ENCODE measurements at places on chromosomes 12 and 14.

DNA sequence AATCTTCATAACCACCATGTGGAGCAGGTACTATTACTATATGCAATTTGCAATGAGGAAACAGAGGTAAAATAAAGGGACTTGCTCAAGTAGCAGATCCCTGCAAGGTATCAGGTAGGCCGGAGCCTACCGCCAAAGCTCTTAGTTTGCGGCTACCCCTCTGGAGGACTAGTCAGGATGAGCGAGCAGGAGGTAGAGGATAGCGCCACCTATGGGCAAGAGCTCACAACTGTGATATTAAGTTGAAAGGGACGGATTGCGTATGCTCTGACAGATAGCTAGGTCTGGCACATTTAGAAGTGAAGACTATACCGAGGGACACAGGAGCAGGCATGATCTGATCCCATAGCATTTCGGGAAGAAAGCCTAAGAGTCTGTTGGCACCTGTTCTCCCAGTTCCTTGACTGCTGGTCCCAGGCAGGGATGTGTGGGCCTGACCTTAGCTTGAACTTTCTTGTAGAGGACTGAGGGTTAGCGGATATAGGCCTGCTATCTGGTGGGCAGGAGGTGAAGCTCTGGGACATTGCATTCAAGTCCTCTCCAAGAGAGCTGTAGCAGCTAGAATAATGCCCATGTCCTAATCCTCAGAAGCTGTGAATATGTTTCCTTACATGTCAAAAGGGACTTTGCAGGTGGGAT is 48.0 kb downstream of the SLC17A8 start:
- peak; percentile 59 for DNase-seq

- DNase-seq = no peak
These were observed 43.5 kb upstream of the PTPRQ start for GRCh38 chr12:80400571-80400991.

DNA sequence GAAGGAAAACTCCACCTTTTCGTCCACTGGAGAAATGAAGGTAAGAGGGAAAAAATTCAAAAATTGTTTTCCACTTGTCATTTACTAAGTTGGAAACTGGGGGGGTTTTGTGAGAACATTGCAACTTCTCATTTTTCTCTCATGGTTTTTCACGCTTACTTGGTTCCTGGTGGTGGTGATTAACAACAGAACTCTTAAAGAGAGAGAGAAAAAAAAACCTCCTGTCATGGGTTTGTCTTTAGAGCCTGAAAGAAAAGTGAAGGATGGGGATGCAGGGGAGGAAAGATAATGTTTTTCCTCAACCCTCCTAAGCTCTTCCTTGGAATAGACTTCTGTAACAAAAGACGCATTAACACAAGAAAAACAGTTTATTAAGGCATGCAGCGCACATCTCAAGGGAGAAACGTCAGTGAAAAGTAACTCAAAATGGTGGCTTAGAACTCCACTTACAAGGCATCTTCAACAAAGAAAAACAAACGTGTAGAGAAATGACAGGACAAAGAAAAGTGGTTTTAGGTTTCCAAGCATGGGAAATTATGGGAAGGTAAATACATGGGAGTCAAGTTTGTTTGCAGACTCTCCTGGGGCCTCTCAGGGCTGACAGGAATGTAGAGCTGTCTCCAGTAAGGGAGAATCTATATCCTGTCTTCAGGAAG is 81.9 kb upstream of the ATF7IP start:
- DNase-seq = no peak

DNA sequence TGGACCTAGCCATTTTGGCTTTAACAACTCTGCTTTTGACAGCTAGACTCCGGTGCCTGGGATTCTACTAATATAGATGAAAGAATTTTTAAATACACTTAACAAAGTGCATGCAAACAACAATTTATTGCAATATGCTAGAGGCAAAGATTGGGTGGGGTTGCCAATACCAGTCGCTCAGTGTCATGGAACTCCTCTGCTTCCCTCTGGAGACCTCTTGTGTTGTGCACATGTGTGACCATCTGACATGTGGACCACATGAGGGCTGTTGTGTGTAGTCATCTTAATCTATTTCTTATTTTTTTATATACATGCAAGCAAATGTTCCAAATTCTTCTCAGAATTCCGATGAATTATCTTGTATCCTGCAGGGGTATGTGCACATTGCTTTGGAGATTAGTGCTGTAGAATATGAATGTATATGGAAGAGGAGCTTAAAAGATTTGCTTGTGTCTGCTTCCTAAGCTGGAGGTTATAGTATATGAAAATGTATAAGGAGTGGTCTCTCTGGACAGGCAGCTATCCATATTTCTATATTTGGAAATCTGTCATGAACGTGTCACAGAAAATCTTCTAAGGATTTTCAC is 24.2 kb upstream of the STXBP6 start:
- no peak for DNase-seq

DNA sequence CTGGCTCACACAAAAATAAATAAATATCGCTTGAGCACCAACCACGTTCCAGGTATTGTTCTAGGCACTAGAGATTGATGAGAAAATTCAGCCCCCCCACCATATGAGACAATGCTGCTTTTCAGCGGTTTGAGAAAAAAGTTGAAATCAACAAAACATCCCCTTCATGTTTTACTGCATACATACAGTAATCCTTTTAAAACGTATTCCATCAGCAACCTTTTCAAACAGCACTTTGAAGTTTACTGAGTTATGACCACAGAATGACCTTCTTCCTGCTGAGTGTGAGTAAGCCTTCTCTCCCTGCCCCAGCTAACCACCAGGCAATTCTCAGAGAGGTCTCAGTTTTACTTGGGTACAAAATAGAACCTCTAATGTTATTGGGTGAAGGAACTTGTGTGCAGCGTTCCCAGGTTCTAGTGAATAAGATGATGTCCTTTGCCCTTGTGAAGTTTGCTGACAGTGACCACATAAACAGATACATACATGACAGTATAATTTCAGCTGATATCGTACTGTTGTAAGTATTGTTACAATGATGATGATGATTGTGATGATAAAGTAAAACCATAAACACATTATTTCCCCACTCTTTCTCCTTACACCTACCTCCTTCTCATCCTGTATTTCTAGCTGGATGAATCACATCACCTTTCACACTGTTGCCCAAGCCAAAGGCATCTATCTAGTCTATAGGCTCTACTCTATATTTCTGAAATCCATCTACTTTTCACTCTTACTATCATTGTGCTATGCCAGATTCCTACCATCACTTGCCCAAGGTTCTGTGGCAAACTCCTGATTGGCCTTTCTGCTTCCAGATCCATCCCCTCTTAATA is 124.4 kb upstream of the KRR1 start:
- DNase-seq = no peak

DNA sequence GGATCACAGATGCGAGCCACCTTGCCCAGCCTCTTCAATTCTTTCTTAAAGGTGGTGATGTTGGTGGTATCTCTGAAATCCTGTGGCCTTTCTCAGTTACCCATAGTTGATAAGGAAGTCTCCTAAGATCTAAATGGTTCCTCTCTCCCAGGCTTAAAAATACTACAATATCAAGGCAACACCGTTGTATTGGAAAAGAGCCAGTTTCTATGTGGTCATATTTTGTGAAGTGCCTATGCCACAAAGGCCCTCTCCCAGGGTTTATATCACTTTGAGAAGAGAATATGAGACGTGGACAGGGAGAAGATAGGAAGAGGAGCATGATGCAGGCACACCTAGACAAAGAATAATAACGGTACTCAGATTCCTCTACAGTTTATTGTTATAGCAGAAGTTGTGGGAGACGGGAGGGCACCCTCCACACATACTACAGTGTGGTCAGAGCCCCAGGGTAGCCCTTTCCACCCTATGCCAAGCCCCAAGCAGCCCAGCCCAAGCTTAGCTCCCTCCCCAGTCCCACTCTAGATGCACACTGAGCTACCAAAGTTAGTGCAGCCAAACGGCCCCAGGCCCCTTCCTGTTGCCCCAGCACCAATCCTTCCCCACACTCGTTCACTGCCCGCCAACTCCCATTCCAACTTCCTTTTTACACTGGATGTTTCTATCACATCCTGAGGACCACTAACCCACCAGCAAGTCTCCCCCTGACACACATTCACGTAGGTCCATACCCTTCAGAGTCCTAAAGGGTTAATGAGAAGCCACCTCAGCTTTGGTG is 8.3 kb downstream of the NDRG2 start:
- no peak for DNase-seq

DNA sequence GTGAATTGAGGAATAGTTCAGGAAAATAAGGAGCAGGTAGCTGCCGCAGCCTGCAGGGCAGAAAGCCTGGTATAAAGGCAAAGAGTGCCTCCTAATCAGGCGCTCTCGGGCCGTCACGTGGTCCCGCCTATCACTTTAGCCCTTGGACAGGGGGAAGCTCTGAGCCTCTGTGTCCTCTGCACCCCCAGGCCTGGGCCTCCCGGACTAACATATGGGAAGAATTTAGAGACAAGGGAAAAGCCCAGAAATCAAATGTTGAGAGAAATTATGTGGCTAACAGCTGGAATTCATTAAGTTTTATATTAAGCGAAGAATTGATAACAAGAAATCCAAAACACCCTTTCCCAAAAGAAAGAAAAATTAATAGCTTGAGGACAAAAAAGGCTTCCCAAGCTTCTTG is 417.7 kb downstream of the ATP23 start:
- no peak for DNase-seq

GRCh38 chr12:10454531-10454930 is 1.4 kb upstream of the KLRC1 start:
- no peak for DNase-seq

- DNase-seq = no peak
These were observed 116.4 kb downstream of the SLC2A13 start for GRCh38 chr12:39989501-39989900.

DNA sequence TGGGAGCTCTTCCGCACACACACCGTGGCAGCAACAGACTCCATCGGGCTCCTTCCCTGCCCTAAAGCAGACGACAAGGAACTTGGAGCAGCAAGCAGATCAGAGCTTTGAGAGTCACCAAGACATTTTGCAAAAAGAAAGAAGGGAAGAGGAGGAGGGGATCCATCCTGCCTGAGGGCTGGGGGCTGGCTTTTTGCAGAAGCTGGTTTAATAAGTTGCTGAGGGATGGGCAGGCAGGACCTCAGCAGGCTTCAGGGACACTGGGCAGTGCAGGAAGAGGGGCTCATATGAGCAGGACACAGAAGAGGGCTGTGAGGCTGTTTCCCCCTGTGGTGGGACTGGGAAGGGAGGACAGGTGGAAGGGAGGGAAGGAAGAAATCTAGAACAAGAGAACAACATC is 133.4 kb upstream of the GSC start:
- DNase-seq = no peak

DNA sequence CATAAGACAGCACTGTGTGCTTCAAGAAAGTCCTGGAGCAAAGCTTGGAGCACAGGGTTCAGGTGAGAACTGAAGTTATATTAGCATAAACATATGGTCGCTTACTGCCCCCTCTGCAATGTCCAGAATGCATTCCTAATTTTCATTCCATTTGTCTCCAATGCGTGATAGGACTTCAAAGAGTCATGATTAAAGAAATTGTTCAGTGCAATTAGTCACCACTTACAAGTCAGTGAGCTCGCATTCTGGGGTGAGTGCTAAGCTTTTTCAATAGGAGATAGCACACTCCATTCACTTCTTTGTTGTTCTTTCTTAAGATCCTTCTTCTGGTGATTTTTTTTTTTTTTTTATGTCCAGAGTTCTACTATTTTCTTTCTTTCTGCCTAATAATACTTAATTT is 398.4 kb downstream of the SYT1 start:
- no peak for DNase-seq

DNA sequence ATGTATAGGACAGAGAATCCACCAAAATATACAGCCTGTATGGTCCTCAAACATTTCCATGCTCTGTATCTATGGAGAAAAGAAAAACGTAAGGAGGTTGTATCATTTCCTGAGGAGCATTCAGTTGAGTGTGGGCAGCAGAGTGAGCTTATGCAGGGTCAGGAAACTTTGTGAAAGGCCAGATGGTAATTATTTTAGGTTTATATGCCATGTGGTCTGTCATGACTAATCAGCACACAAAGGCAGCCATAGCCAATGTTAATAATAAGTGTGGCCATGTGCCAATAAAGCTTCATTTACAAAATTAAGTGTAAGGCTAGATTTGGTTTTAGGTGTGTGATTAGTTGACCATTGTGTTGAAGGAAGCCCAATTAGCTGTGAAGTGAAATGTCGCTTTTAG is 33.2 kb upstream of the A2M start:
- DNase-seq = no peak

- DNase-seq = no peak
These were observed 373.7 kb downstream of the CCDC91 start for GRCh38 chr12:28563936-28564335.
